Naive thymus-derived CD4-positive, alpha-beta T cell (primary cell): ENCODE measurements at places on chromosomes 7 and 10. TPM values are rescaled to one million over a fixed set of nuclear protein-coding genes. Genes with fewer than 3 reads are reported as not detected.

DNA sequence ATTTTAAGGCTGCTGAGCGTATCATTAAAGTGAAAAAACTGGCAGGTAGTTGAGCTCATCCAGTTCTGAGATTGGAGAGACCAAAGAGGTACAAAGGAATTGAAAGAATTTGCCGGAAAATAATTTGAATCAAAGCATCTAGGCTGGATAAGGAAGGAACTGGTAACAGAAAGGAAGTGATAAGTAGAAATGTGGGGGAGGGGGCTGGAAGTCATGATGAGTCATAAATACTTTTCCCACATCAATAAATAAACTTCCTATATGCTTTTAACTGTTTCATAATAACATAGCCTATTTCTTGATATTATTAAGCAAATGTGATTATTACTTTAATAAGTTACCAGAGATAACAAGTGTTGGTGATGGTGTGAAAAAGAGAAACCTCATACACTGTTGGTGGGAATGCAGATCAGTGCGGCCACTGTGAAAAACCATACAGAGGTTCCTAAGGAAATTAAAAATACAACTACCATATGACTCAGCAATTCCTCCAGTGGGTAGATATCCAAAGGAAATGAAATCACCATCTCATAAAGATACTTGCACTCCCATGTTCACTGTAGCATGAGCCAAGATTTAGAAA lies 27.0 kb downstream of the ZNF438 start:
- no peaks in the 10 kb centered on the region for H3K27me3 ChIP-seq
- no peak overlapping the region for H3K27ac ChIP-seq
- DNase-seq, result no peak
- no peaks in the 10 kb centered on the region for H3K4me1 ChIP-seq
- no peak overlapping the region for H3K4me3 ChIP-seq

- H3K36me3 ChIP-seq, result no peaks in the 10 kb centered on the region
- H3K27me3 ChIP-seq, result no peaks in the 10 kb centered on the region
- H3K27ac ChIP-seq, result no peak overlapping the region
- no peak for DNase-seq
Measured at GRCh38 chr7:151515276-151515565, 4.5 kb downstream of the RHEB start.

DNA sequence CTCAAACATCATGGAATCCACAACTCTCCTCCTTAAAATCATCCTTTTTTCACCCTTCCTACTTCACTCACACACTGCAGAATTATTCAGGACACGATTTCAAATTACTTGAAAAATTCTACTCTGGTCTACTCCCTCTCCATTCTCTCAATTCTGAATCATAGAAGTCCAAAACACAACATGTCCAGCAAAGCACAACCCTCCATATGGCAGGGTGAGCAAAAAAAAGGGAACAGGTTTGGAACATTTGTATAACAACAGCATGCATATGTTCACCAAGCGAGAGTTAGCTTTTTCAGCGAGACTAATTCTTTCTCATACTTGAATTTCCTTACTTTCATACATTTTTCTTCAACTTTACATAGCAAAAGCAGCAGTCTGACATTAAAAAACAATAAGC lies 73.4 kb downstream of the ABI1 start:
- H3K27me3 ChIP-seq, result no peaks in the 10 kb centered on the region
- H3K27ac ChIP-seq, result no peak overlapping the region
- H3K4me1 ChIP-seq, result peaks cover 5% of the 10 kb centered on the region
- H3K36me3 ChIP-seq, result peaks cover 4% of the 10 kb centered on the region
- DNase-seq, result no peak

- H3K4me3 ChIP-seq, result no peak overlapping the region
- H3K4me1 ChIP-seq, result no peaks in the 10 kb centered on the region
- no peak overlapping the region for H3K27ac ChIP-seq
Measured at GRCh38 chr7:25849500-25850184, 302.4 kb upstream of the NFE2L3 start.

- no peaks in the 10 kb centered on the region for H3K36me3 ChIP-seq
- H3K27me3 ChIP-seq, result no peaks in the 10 kb centered on the region
- no peaks in the 10 kb centered on the region for H3K4me1 ChIP-seq
- no peak overlapping the region for H3K4me3 ChIP-seq
Measured at GRCh38 chr7:114502454-114503254, 88.0 kb downstream of the FOXP2 start.

DNA sequence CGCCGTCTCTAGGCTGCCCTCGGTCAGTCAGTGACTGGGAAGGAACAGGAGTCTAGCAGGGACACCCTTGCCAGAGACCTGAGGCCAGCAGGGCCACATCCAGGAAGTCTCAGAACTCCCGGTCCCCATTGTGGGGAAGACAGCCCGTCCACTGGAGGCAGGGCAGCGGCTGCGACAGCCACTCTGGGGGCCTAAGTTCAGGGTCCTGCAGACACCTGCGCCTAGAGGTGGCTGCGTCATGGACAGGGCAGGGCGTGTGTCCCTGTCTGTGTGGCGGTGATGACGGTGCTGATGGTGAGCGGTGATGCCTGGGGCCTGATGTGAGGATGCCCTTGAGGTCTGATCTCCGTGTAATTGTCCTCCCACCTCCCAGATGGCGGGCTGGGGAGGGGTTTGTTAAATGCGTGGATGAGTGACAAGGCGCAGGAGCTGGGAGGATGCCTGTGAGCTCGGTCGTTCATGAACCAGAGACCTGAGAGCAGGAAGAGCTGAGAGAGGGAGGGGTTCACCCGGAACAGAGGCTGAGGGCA lies 537.9 kb upstream of the FOXK1 start:
- no peak overlapping the region for H3K27ac ChIP-seq
- no peak overlapping the region for H3K4me3 ChIP-seq
- DNase-seq, result peak; percentile 1
- H3K36me3 ChIP-seq, result no peaks in the 10 kb centered on the region
- H3K27me3 ChIP-seq, result no peaks in the 10 kb centered on the region

GRCh38 chr7:117248829-117249228 lies 74.0 kb downstream of the WNT2 start:
- peaks cover 3% of the 10 kb centered on the region for H3K27me3 ChIP-seq
- no peak for DNase-seq
- no peaks in the 10 kb centered on the region for H3K36me3 ChIP-seq
- no peak overlapping the region for H3K4me3 ChIP-seq
- no peak overlapping the region for H3K27ac ChIP-seq

DNA sequence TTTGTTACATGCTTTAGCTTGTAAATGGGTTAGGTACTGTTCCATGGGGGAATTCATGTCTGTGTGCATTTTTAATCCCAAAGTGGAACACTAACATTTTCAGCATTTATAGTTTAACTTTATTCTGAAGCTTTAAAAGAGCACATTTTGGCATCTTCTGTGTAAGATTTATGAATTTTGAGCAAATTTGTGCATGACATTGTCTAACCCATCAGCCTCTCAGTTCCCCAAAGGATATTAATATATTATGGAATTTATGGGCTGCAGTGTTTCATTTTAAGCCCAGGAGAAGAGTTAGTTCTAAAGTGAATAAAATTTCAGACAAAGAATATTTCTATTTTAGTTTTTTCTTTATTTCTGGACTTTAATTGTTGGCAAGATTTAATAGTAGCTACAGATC lies 421.4 kb downstream of the PLXDC2 start:
- no peak overlapping the region for H3K4me3 ChIP-seq
- no peaks in the 10 kb centered on the region for H3K4me1 ChIP-seq

- H3K27ac ChIP-seq, result no peak overlapping the region
- no peak for DNase-seq
- H3K4me3 ChIP-seq, result no peak overlapping the region
Measured at GRCh38 chr7:64310426-64310825, 3.3 kb upstream of the ZNF736 start.

DNA sequence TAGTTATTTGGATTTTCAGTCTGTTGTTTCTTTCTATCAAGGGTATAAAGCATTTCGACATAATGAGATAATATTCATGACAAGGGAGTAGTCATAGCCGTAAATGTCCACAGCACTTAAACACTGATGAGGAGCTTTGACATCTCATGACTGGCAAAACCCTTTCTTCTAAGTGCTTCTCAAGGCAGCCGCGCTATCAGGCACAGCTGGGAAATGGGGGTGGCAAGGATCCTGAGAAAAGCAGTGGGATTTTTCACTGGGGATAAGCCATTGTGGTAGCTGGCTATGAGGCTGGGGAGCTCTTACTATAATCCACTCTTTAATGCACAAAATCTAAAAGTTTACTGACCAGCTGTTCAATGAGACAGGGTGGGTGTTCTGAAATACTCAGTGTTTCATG lies 493.2 kb upstream of the KLF6 start:
- no peaks in the 10 kb centered on the region for H3K4me1 ChIP-seq
- no peaks in the 10 kb centered on the region for H3K36me3 ChIP-seq
- no peak overlapping the region for H3K27ac ChIP-seq
- no peaks in the 10 kb centered on the region for H3K27me3 ChIP-seq

DNA sequence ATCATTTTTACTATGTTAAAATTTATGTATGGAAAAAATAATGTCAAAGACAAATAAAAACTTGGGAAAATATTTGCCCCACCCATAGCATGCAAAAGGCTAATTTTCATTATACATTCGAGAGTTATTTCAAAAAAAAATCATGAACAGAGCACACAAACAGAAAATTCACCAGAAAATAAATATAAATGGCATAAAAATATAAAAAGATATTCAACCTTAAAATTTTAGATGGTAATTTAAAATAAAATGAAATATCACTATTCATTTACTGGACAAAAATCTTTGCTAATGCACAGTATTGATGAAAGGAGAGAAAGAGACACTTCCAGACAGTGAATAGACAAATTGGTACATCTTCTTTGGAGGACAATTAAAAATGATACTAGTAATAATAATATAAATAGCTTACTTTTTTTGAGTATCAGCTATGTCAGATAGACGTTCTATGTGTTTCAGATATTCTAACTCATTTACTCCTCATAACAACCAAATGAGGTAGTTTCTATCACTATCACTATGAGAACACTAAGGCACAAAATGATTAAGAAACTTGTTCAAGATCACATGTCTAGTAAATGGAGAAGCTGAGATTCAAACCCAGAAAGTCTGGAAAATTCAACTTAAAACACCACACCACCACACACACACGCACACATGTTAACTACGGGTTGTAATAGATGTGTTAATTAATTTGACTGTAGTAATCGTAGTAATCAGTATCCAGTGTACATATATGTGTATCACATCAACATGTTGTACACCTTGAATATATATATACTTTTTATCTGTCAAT lies 63.0 kb downstream of the CCDC71L start:
- no peaks in the 10 kb centered on the region for H3K4me1 ChIP-seq
- no peak for DNase-seq
- no peak overlapping the region for H3K27ac ChIP-seq
- H3K4me3 ChIP-seq, result no peak overlapping the region

DNA sequence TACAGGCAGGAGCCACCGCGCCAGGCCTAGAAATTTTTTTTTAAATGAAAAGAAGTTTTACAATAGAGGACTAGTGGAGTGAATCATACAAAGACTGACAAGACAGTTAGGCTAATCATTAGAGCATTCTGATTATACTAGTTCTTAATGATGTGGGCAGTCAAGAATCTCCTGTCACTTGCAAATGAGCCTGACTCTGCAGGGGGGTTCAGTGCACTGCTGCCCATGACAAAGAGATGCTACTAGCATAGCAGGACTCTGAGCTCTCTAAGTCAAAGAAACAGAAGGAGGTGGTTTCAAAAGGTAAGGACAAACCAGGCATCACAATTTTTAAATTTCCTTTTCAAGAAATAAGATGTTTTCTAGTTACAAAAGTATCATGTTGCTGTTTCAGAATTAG lies 59.0 kb downstream of the CCDC6 start:
- no peak overlapping the region for H3K4me3 ChIP-seq
- no peak for DNase-seq
- H3K36me3 ChIP-seq, result peaks cover 8% of the 10 kb centered on the region
- H3K27ac ChIP-seq, result no peak overlapping the region
- H3K27me3 ChIP-seq, result no peaks in the 10 kb centered on the region

DNA sequence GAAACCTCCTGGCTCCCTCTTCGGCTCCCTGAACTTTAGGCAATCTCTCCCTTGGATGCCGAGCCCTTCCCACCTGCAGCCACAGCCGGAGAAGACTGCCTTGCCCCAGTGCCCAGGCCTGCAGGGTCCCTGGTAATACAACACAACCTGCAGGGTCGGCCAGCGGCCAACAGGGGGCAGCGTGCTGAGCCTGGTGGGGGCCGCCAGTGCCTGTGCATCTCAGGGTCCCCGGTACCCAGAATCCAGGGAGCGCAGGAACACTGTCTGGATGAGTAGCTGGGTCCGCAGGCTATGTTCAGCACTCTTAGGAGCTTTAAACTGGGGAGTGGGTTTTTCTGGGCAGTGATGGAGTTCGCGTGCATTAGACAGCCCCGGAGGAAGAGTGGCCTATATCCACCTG lies 17.5 kb upstream of the C10orf71 start:
- H3K36me3 ChIP-seq, result no peaks in the 10 kb centered on the region
- no peaks in the 10 kb centered on the region for H3K27me3 ChIP-seq
- H3K4me1 ChIP-seq, result no peaks in the 10 kb centered on the region
- no peak for DNase-seq
- H3K27ac ChIP-seq, result no peak overlapping the region

DNA sequence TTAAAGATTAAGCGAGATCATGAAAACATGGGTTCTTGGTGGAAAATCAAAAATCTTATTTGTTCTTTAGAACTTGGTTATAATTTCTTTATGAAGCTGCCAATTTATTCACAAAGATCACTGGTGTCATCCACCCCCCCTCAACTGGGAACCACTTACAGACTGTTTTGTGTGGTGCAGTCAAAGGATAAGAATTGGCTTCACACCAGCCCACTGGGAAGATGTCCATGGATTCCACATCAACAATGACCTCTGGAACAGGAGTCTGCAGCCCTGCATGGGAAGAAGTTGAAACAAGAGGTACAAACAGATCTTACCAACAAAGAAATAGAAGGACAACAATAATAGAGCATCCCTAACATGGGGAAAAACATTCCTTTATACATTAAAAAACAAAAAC lies 205.2 kb downstream of the SFMBT2 start:
- H3K4me3 ChIP-seq, result no peak overlapping the region
- no peaks in the 10 kb centered on the region for H3K27me3 ChIP-seq
- no peaks in the 10 kb centered on the region for H3K4me1 ChIP-seq
- no peak overlapping the region for H3K27ac ChIP-seq

- H3K27ac ChIP-seq, result no peak overlapping the region
- H3K36me3 ChIP-seq, result no peaks in the 10 kb centered on the region
- H3K4me1 ChIP-seq, result no peaks in the 10 kb centered on the region
- no peak overlapping the region for H3K4me3 ChIP-seq
Measured at GRCh38 chr10:80567292-80567691, 29.6 kb downstream of the SH2D4B start.

GRCh38 chr7:95691464-95691863 lies 80.9 kb upstream of the DYNC1I1 start:
- no peak overlapping the region for H3K27ac ChIP-seq
- no peak for DNase-seq
- H3K36me3 ChIP-seq, result no peaks in the 10 kb centered on the region
- no peak overlapping the region for H3K4me3 ChIP-seq

PSD gene
- total RNA-seq, result 3.1 and 3.5 TPM in 2 replicates

NPTX2 gene
- total RNA-seq, result 0.19 TPM

DDC gene
- total RNA-seq, result not detected

KCP gene
- total RNA-seq, result 0.08 and 0.10 TPM in 2 replicates

ATP6V0A4 gene
- not detected in 2 replicates for total RNA-seq

ZNF3 gene
- 28.7 and 30.2 TPM in 2 replicates for total RNA-seq

CACNB2 gene
- total RNA-seq, result 0.49 TPM
